Colonic mucosa (tissue), 4 donors: ENCODE measurements at places on chromosomes 13 and 19. TPM values are rescaled to one million over a fixed set of nuclear protein-coding genes. Genes with fewer than 3 reads are reported as not detected.

DNA sequence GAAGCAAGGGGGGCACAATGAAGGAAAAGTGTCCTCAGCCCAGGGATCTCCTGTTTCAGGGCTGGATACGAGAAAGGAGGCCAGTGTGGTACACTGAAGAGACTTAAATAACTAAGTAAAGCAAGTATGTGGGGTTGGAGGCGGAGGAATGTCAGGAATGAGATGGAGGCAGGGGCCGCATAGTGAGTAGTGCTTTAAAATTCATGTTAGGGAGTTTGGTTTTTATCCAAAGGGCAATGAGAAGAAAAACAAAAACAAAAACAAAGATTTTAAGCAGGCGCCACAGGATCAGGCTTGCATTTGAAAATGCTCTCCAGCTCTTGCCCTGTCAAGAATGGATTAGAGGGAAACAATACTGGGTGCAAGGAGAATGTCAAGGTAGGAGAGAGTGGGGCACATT, 273.4 kb downstream of the DCLK1 start:
- DNase-seq, result no peak

DNA sequence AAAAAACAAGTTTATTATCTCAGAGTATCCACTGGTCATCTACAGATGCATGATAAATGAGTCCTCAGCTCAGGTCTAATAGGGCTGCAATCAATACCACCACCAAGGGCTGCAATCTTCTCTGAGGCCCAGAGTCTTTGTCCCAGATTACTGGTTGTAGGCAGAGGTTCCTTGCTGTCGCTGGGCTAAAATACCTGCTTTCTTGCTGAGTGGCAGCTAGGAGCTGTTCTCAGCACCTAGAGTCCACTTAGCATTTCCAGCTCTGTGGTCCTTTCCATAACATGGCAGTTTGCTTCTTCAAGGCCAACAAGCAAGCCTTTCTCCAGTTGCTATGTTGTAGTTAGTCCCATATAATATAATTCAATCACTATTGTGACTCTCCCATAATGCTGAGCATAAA, 351.3 kb downstream of the SLITRK1 start:
- no peak for DNase-seq

DNA sequence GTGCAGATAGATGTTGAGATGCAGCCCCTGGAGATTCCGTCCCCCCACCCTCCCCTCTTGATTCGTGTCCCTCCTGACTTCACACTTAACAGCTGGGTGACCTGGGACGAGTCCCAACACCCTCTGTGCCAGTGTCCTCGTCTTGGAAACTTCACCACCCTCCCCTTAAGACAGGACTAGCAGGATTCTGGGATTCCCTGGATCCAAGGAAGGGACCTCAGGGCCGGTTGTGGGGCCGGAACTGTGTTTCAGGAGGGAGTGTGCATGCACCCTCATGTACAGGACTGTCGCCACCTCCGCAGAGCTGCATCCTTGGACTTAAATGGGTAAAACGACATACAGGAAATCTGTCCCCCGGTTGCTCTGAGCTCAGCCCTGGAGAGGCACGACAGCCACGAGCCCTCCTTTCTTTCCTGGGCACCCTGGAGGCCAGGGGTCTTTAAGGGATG, 990 bp downstream of the MYO9B start:
- no peak for DNase-seq

NLRP9 gene
- not detected for total RNA-seq

MCEMP1 gene
- total RNA-seq, result not detected
